HCEC 1CT (cell line): ENCODE measurements at places on chromosomes 4 and X.

- DNase-seq, result no peak
These were observed 153.0 kb downstream of the KDM6A start for GRCh38 chrX:45026036-45026435.

GRCh38 chr4:53935780-53936179 lies 128.6 kb downstream of the CHIC2 start:
- peak; percentile 43 for DNase-seq

DNA sequence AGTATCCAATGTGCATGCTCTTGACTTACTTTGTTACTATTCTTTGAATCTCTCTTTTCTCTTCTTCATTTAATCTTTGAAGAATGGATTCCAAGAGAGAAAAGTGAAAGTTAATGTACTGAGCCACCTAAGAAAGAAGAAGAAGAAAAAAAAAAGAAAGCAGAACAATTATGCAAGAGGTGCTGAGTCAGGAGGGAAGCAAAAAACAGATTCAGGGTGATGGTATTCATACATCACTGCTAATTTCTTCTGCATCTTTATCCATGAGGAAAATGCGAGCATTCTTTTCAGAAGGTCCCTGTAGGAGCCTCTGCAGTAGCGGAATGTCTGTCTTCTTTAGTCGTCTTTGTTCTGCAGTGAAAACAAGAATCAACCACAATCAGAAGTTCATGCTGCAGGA lies 43.9 kb downstream of the RASSF6 start:
- peak; percentile 47 for DNase-seq

GRCh38 chr4:173990869-173991210 lies 292.6 kb downstream of the FBXO8 start:
- peak; percentile 62 for DNase-seq

DNA sequence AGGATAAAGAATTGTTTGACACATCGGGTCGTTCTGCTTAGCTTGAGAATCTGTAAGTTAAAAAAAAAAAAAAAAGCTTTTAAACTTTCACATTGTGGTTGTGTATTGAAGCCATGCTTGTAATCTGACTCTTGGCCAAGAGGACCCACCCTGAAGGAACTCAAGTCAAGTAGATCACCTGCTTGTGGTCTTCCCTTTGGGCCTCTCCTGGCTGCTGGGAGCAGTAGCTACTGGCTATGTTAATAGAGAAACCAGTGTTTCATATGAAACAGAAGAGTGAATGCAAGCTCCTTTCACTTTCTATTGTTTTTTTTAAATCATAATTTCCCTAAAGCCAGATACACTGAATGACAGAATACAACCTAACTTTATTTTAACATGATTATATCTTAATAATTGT lies 402.4 kb upstream of the NDST4 start:
- no peak for DNase-seq

DNA sequence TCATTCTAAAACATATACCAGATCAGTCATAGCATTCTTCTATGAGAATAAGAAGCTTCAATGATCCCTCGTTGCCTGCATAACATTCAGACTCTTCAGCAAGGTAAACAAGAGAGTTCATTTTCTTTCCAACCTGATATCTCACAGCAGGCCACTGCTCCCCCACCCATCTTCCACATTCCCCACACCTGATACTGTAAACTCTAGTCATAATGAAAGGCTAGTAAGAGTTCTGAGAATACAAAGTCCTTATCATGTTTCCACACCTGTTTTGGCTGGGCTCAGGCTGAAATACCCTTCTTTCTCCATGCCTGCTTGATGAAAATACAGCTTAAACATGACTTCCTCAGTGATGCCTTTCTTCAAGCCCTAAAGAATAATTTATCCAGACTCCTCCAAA lies 2.3 kb upstream of the AASDH start:
- no peak for DNase-seq

DNA sequence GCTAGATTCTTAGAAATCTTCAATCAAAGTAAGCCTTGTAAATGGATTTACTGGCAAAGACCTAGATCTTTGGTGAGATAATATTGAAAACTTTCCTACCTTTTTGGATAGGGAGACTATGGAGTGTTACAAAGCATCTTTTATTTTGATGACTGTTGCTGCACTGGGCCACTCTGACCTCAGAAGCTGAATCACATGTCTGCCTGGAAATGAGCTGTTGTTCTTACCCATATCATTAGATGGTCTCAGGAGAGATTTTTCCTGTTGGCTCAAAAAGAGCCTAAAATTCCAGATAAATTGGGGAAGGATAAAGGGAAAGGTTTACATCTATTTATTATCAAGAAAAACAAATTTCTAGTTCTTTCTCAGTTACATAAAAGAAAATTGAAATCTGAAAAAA lies 127.5 kb upstream of the BMP3 start:
- DNase-seq, result no peak

GRCh38 chr4:26860922-26861433 lies 337 bp downstream of the STIM2 start:
- peak; percentile 40 for DNase-seq

DNA sequence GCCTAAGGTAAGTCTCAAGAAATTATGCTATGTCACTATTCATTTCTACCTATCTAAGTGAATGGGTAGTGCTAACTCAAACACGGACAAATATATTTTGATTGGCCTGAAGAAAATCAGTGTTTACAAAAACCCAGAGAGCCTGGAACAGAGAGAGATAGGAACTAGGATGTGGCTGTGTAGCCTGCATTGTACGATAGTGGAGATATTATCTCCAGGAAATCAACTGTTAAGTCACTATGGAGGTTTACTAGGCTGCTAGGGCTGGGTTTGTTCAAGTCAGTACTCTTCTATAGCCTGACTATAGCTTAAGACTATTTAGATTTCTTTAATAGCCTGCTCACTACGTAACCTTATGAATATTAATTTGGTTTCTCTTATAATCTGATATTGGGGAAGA lies 127.9 kb downstream of the TACR3 start:
- DNase-seq, result no peak

GRCh38 chr4:174119830-174120229 lies 163.6 kb downstream of the FBXO8 start:
- no peak for DNase-seq

- DNase-seq, result no peak
These were observed 292.9 kb downstream of the IL1RAPL1 start for GRCh38 chrX:28880136-28880535.

- DNase-seq, result no peak
These were observed 23.3 kb downstream of the RGS12 start for GRCh38 chr4:3316146-3316545.

DNA sequence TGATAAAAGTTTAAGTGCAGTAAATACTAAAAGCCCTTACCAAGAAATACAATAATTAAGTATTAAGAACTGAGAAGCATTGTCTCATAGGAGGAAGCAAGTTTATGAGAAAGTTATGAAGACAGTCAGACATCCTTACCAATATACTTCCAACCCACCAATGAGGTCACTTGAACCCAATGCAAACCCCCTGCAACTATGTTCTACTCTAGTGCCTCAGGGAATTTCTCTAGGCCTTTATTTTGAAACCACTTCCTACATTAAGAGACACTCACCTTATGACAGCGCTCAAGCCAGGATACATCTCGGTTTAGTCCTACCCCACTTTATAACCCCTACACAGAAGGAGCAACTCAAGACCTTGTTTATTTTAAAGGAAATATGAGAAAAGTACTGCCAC lies 61.3 kb downstream of the STPG2 start:
- no peak for DNase-seq

- DNase-seq, result no peak
These were observed 20.5 kb downstream of the MAOB start for GRCh38 chrX:43861750-43862149.

GRCh38 chr4:83207497-83208101 lies 77.0 kb downstream of the COQ2 start:
- DNase-seq, result no peak

- DNase-seq, result no peak
These were observed 66.0 kb downstream of the TRMT44 start for GRCh38 chr4:8506373-8507195.

DNA sequence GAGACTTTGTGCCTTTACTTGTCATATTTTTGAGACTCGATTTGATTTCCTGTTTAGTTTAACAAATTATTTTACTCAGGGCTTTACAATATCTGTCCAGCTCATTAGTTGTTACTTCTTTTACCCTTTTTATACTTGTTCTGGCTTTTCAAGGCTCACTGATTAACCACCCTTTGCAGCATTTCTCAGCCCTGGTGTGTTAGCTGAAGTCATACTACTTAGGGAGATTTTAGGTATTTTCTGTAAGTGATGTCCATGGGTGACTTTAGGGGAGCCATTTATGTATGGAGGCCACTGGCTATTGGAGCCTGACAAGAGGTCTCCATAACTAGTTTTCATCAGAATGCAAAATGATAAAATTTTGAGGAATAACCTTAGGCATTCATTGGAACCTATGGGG lies 147.2 kb downstream of the RPA4 start:
- DNase-seq, result no peak

- no peak for DNase-seq
These were observed 27.8 kb upstream of the PSAPL1 start for GRCh38 chr4:7462509-7462971.

GRCh38 chr4:131978120-131978519 lies 1171.0 kb upstream of the PCDH10 start:
- no peak for DNase-seq

DNA sequence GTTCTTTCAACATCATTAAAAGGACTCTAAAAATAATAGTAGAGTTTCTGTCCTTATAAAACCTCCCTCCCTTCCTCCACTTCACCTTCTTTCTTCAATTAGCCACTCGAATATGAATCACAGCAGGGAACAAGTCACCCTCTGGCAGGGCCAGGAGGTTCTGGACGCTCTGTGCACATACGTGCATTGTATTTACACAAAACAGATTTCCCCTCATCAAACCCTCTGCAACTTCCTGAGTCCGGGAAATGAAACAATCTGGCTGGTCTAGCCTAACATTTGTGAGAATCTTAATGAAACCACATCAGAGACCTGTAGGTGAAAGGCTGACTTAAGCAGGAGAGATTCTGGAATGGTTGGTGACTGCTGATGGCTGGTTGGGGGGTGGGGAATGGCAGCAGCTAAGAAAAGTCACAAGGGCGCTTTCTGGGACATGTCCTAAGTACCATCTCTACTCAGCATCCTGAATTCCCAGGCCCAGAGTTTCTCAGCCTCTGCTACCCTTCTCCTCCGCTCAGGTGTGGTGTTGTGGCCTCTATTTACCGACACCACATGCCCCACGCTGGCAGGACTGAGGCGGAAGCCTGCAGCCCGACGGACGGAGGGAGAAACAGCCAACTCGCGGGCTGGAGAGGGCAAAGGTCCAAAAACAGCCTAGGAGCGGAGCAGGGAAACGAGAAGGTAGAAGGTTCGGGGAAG lies 1.0 kb downstream of the ZDHHC9 start:
- peak; percentile 20 for DNase-seq

DNA sequence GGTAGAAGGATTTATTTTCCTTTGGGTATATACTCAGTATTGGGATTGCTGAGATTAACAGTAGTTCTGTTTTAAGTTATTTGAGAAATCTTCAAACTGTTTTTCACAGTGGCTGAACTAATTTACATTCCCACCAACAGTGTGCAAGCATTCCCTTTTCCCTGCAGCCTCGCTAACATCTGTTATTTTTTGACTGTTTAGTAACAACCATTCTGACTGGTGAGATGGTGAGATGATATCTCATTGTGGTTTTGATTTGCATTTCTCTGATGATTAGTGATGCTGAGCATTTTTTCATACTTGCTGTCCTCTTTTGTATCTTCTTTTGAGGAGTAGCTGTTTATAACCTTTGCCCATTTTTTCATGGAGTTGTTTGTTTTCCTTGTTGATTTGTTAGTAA lies 457.8 kb downstream of the TRAM1L1 start:
- no peak for DNase-seq

DNA sequence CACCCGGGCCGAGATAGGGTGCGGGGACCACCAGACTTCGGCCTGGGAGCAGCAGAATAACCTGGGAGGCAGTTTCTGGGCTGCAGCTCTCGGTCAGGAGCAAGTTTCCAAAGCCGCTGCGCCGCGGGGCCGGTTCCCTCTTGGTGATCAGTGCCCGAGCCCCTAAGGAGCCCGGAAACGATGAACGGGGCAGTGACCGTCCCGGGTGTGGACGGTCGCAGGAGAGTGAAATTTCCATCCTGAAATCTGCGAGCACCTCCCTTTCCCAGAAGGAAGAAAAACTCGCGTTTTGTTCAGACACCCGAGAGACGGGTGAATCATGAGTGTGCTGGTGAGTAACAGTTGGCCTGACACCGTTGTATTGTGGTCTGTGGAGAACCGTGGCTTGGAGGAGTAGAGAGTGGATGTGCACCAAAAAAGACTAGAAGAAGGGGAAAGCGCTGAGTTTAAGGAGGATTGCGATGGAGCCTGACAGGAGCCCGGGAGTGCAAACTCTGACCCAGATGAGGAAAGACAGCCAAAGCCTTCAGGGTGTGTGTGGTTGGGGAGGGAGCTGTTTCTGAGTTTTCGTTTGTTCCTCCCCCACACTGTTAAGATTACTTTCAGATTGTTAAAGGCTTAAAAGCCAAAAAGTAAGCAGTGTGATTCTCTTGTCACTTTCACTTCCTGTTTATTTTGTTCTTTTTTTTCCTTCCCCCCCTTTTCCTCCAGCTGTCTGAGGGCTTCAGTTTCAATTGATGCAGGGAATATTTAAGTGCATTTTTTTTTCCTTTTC lies 828 bp downstream of the MCUB start:
- peak; percentile 59 for DNase-seq

GRCh38 chrX:152149648-152150047 lies 11.3 kb upstream of the MAGEA10 start:
- DNase-seq, result no peak

- DNase-seq, result no peak
These were observed 59.0 kb downstream of the AFAP1 start for GRCh38 chr4:7880683-7881082.

DNA sequence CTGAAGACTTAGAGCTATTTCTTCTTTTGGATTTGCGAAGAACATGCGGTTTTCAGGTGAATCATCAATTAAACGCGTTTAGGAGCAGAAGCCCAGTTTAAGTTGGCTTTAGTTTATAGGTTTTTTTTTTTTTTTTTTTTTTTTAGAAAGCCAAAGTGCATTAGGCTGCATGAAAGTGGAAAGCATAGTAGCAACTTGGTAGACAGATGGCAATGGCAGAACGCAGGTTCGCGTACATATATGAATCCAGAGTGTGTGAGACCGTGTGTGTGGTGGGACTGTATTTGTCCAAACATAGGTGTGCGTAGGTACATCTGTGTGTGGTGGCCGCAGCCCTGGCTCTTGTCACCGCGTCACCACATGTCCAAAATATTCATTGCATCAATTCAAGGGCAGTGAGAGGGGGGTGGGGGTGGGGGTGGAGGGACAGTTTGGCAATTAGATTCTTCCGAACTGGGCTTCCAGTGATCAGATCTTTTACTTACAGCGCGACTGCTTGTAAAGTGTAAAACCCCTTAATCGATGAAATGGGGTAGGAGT lies 901 bp downstream of the JADE1 start:
- no peak for DNase-seq

- no peak for DNase-seq
These were observed 17.7 kb downstream of the SEL1L3 start for GRCh38 chr4:25844961-25845712.

- no peak for DNase-seq
These were observed 67.9 kb downstream of the CHRNA9 start for GRCh38 chr4:40403081-40403480.

GRCh38 chrX:30153881-30154260 lies 61.5 kb upstream of the MAGEB2 start:
- no peak for DNase-seq

- no peak for DNase-seq
These were observed 64.6 kb downstream of the ZAR1 start for GRCh38 chr4:48554606-48555005.

GRCh38 chr4:113825272-113825671 lies 63.7 kb upstream of the CAMK2D start:
- no peak for DNase-seq

GRCh38 chr4:87916626-87917025 lies 58.9 kb upstream of the SPP1 start:
- DNase-seq, result no peak

GRCh38 chr4:76948443-76949275 lies 893 bp upstream of the SEPTIN11 start:
- DNase-seq, result peak; percentile 58
